Fibroblast of lung (primary cell): ENCODE measurements at places on chromosomes 4 and X. TPM values are rescaled to one million over a fixed set of nuclear protein-coding genes. Genes with fewer than 3 reads are reported as not detected.

- no peak for DNase-seq
Observed at GRCh38 chrX:42900947-42901346, 123.0 kb upstream of the PPP1R2C start.

- DNase-seq = no peak
Observed at GRCh38 chrX:86021652-86022289, 25.6 kb downstream of the CHM start.

Gene PRPS2
- total RNA-seq = 25.3 and 44.2 TPM in 2 replicates

Gene PRDM5
- 19.0 TPM in 2 replicates for total RNA-seq

Gene MUC7
- not detected in 2 replicates for total RNA-seq

DNA sequence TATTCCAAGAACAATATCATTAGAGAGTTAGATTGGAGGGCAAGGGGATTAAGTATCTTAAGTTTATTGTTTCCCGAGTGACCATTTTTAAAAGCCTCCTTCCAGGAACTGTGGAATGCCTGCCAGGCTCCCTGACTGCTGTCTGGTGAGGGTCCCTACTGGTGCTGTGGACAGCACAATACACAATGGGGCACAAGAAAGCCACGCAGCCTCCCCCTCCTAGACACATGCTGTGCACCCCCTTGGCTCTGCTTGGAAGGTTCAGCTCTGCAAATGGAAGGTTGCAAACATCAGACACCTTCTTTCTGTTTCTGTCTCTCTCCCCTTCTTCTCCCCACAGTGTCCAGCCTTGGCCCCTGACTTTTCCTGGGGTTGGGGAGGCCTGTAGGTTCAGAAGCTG lies 153.2 kb downstream of the SHROOM3 start:
- DNase-seq = no peak

DNA sequence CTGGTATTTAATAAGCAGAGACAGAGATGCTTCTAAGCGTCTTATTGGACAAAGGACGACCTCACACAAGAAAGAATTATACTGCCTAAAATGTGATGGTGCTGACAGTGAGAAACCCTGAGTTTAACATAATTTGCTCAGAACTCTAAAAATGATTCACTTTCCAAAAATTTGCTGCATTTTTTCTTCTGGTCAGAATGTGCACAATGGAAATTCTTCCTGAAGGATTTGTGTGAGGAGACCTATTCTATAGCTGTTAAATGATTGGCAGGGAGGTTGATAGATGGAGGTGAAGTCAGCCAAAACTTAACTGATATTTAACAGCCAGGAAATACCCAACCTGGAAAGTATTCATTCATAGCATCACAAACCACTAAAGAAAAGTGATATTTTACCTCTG lies 1.7 kb downstream of the MAGEC3 start:
- DNase-seq = peak; percentile 57
